ENCODE measurements at places on chromosomes 13 and 19. TPM values are rescaled to one million over a fixed set of nuclear protein-coding genes. Genes with fewer than 3 reads are reported as not detected.

Gene LYPD4
- not detected for total RNA-seq

Gene ZNF814
- total RNA-seq = 14.3 TPM

Gene URAD
- total RNA-seq = not detected

Gene GPC5
- total RNA-seq = not detected

Gene OR10H1
- total RNA-seq = not detected

Gene SLC46A3
- total RNA-seq = 3.9 TPM

Gene ZNF121
- 27.9 TPM for total RNA-seq

Gene ZNF491
- 1.1 TPM for total RNA-seq

Gene ACP4
- not detected for total RNA-seq

Gene OR7C1
- not detected for total RNA-seq

Gene STARD13
- total RNA-seq = 14.7 TPM

Gene SIGLEC14
- total RNA-seq = not detected

Gene WDR88
- total RNA-seq = not detected

Gene SSC5D
- 7.0 TPM for total RNA-seq

Gene LILRA1
- total RNA-seq = not detected

Gene PRRG2
- total RNA-seq = not detected

Gene NCR1
- not detected for total RNA-seq

Gene TLE6
- total RNA-seq = 0.36 TPM

Gene LRG1
- 1.3 TPM for total RNA-seq

Gene CATSPERD
- not detected for total RNA-seq

Gene RASIP1
- total RNA-seq = 3.4 TPM

Gene C1QTNF9
- not detected for total RNA-seq

Gene SGCG
- not detected for total RNA-seq

Gene PSG3
- total RNA-seq = not detected

Gene RFPL4A
- not detected for total RNA-seq

Gene ITGBL1
- total RNA-seq = 4.2 TPM

Gene FBXO27
- total RNA-seq = 0.18 TPM

Gene HOMER3
- 139 TPM for total RNA-seq

Gene CACNG7
- 11.3 TPM for total RNA-seq

Gene KLK3
- not detected for total RNA-seq

Gene DHDH
- total RNA-seq = not detected

Gene GFY
- not detected for total RNA-seq
